ENCODE measurements at places on chromosomes 12 and 14.

DNA sequence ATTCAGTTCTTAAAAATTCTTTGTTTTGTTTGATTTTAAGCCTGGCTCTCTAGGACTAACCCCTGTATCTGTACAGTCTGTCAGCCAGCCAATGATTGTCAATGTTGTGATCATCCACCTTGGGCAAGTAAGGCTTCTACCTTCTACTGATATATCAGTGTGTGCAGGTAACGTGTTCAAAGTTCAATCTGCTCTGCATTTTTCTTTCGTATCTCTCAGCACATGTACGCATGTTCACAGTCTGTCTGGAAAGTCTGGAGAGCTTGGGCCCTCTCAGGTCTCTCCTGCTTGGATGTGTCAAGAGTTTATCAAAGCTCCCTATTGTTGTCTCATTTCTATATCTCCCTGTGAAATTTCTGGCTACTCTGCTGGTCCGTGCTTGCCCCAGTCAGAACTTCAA lies 138.6 kb upstream of the VRK1 start:
- no peak for DNase-seq

- no peak for DNase-seq
Measured at GRCh38 chr12:104738331-104738730, 219.8 kb downstream of the SLC41A2 start.

DNA sequence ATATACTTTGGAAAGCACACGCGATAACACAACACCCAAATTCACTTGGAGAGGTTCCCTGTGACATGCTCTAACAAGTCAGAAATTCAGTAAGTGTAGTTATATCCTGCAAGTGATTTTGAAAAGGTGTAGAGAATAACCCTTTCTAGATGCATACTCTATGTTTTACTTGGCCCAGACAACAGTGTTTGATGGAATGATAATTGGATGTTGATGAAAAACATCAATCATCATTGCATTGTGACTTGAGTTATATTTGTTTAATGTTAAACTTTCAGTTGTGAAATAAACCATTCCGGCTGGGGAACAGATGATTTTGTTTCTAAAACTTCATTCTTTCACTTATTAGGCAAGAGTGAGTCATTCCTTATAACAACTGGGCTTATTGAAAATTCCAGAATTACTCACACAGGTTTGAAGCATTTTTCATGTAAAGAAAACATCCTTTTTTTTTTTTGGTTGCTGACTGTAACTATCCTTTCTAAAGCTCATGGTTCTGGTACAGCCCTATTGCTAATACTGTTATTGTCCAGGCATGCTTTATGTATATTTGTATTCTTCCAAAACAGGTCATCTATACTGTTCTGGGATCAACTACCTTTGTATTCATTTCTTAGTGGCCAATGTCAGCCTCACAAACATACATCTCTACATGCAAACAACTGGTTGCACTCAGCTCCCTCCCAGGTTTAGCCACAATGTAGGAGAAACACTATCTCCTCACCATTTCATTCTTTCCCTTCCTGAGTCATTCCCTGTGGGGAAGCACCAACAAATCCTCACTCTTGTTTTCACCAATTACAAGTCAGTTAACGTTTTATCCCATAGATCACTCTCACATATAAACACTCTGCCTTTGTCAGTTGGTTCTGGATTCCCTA lies 121.2 kb upstream of the LRIG3 start:
- DNase-seq, result peak; percentile 96

DNA sequence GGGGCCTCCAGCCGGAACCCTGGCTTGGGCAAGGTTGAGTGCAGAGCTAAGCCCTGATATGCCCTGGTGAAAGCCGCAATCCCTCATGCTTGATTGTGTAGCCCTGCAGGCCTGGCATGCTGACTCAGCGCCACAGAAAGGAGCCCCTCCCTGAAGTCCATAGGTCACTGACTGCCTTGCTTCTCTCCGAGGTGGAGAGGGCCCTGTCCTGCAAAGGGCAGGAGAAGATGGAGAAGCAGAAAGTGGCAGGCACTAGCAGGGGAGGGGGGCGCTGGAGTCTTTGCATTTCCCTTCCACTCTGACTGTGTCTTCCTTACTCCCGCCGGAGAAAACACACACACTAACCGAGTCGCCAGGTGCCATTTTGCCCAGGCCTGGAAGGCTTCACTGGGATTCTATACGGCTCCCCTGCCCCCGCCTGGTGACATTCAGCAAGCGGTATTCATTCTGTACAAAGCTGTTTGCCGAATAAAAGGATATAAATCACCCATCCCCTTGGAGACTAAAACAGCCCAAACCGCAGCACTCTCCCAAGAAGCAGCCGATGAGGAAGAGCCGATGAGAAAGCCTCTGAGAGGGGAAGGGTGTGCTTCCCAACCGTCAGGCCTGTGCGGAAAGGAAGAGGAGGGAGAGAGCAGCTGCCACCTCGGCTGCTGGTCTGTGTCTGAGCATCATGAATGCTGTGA lies 69.8 kb downstream of the SLC6A12 start:
- DNase-seq, result no peak

DNA sequence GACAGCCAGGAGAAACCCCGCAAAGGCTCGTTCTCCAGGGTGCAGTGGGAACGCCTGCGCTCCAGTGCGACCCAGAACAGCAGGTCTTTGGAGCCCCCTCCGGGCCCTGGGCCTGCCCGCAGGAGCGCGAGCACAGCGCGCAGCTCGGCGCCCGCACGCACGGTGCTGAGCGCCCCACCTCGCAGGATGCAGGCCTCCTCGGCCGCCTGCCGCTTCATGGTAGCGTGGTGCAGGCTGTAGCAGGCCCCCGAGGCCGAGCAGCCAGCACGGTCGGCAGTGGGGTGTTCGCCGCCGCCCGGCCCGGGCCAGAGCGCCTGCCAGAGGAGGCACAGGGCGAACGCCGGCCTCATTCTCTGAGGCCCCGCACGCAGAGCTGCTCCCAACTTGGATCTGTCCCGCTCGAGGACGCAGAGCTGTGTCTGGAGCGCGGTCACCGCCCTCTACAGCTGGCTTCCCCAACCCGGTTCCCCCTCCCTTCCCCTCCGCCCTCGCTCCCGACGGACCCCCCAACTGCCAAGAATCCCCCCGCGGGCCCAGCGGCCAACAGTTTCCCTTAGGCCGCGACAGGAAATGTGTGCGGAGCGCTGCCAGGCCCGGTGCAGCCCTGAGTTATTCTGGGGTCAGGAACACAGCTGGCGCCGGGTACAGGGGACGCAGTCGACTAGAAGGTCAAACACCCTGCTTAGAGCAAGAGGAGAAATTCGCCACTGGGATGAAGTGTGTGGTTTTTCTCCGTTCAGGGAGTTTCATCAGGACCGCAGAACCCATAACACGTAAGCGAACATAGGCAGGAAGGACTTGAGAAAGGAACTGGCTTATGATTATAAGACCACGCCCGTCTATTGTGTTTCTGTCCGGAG lies at the start of gene CLEC14A:
TSS of gene CLEC14A (minus strand) at position 421 of the 860 bp plus-strand sequence. CDS start at position 350, 71 bp downstream.
- DNase-seq, result no peak

DNA sequence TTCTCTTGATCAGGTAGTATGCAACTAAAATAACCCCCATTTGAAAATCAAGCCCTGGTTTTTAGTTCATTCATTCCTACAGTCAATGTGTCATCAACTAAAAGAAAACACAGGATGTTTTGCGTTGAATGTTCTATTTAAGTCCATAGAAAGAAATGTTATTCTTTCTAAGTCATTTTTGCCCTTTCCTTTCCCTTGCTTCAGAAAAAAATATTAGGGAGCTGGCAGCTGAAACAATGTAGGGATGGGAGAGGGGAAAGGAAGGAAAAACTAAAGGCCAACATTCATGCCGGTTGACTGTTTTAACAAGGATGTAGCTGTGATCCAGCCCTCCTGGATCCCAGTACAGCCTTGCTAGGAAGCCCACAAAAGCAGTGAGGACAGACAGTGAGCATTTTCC lies 155.1 kb downstream of the BTG1 start:
- DNase-seq, result no peak

DNA sequence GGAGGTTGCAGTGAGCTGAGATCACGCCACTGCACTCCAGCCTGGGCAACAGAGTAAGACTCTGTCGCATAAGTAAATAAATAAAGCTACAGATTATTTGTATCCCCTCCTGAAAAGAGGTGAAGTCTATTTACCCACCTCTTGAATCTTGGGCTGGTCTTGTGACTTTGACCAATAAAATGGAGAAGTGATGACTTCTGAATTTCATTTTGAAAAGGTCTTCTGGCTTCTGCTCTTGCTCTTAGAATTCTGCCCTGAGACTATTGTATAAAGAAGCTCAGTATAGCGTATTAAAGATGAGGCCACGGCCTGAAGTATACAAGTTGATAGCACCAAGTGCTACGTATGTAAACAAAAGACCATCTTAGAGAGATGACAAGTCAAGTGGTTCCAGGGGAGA lies 88.3 kb upstream of the AMN1 start:
- no peak for DNase-seq

DNA sequence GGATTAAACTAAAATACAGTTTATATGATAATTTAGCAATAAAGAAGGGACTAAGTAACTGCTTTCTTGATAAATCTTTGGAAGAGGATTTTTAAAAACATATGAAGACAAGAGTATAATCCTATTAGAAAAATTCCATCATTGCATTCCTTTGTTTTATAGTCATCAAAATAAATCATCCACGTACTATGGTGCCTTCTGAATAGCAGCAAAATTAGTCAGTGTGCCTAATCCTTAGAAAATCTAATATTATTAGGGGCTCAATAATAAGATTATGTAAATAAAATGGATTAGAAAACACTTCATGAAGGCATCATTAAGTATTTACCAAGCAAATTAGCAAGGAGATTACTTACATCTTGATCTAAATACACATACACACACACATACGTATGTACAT lies 102.1 kb downstream of the KCNH5 start:
- peak; percentile 49 for DNase-seq

GRCh38 chr12:43444940-43445564 lies 107.0 kb downstream of the ADAMTS20 start:
- DNase-seq, result peak; percentile 70

DNA sequence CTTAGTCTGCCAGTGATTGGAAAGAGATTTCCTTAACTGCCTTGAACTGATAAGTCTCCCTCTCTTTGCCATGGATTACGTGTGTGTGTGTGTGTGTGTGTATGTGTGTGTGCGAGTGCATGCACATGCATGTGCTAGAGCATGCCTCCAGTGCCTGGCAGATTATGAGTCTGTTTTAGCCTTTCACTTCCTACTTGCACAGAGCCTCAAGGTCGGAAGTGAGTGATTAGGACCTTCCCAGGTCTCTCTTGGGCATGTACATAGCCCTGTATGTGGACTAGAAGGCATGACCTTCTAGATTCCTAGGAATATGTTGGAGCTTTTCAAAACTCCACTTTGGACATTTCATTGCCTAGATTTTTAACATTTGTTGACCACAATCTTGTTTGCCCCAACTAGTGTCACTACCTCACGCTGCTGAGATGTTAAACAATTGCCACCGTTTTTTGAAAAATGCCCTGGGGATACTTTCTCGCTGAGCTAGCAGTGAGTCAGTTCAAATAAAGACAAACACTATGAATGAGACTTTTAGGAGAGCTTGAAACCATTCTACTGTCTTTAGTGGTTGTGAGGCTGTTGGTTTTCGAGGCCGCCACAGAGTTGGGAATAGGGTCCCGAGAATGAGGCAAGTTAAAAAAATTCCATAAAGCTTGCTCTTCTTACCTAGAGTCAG lies 28.2 kb downstream of the KIAA0586 start:
- no peak for DNase-seq

DNA sequence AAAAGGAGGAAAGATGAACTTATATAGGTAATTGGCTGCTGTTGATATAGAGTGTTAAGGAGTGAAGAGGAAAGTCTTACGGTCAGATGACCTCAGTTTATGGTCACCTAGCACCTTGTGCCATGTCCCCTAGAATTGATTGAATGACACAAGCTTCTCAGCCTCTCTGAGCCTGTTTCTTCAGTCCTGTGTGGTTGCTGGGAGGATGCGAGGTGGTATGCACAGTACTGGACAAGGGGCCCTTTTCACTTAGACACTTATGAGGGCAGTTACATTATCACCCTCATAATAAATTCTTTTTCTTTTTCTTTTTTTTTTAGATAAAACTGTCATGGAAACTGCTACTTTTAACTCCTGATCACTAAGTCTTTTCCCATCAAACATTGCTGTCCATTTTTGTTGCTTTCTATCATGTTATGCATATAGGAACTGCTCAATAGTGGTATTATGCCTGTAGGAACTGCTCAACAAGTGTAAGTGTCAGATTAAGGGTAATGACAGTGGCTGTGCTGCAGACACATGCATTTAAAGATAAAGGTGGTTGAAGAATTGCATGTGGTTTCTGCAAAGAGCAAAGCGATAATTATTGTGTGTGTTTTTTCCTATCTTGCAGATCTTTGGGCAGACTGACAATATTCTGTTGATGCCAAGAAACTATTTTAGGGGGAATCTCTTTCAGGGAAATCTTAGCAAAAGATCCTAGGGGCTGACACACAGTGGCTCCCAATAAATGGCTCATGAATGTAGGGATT lies 11.6 kb downstream of the ANO6 start:
- DNase-seq, result no peak

DNA sequence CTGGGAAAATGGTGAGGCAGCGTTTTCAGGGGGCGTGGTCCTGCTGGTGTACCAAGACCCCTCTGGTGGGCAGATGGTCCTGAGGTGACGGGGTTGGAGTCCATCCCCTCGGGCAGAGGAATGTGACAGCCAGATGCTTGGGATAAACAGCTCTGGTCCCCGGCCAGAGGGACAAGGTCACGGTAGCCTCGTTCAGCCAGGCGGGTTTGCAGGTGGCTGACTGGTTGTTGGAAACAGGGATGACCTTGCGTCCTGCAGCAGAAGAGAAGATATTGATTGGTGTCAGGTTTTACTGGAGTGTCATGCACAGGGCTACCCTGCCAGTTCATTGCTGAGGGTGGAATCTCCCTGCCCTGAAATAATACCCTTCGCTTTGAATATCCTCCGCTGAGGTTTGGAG lies 43.3 kb downstream of the SLC24A4 start:
- DNase-seq, result no peak

- peak; percentile 10 for DNase-seq
Measured at GRCh38 chr14:72500234-72500838, 393.6 kb downstream of the DPF3 start.

- peak; percentile 76 for DNase-seq
Measured at GRCh38 chr12:1350055-1350933, 244.1 kb downstream of the FBXL14 start.

GRCh38 chr14:30115756-30116155 lies 188.1 kb upstream of the PRKD1 start:
- no peak for DNase-seq

DNA sequence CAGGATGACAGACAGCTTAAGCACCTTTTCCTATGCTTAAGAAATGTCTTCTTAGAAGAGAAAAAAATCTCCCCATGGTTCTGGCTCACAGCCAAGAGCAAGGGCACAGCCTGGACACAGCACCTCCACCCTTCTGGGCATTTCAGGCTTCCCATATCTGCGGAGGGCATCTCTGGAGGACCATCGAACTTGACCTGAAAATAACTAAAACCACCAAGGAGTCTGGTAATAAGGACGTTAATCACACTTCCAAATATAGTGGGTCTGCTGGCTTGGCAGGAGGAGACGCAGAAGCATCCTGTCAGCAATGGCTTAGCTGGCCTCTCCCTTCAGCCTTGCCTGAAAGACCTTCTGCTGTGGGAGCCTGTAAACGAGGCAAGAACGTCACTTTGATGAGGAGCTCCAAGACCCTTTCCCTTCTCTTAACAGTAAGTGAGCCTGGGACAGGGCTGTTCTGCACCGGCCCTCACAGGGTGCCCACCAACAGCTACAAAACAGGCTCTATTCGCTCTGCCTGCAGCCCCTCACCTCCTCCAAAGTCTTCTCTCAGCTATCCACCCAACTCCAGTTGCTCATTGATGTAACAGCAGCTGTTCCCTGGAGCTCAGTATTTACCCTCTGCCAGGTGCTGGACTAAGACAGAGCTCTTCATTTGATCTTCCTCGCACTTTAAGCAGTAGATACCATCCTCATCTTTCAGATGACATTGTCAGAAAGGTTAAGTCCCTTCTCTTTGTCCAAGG lies 13.2 kb downstream of the SETD3 start:
- DNase-seq, result no peak

All from fibroblast of mammary gland (primary cell).